Hematopoietic multipotent progenitor cell treated with erythropoietin and hydrocortisone succinate and interleukin-3 and kit ligand, for 6 days (in vitro differentiated cells): ENCODE measurements at places on chromosomes 13 and 19.

GRCh38 chr19:7497292-7497691, 8.5 kb upstream of the PEX11G start:
- peak; percentile 74 for DNase-seq

DNA sequence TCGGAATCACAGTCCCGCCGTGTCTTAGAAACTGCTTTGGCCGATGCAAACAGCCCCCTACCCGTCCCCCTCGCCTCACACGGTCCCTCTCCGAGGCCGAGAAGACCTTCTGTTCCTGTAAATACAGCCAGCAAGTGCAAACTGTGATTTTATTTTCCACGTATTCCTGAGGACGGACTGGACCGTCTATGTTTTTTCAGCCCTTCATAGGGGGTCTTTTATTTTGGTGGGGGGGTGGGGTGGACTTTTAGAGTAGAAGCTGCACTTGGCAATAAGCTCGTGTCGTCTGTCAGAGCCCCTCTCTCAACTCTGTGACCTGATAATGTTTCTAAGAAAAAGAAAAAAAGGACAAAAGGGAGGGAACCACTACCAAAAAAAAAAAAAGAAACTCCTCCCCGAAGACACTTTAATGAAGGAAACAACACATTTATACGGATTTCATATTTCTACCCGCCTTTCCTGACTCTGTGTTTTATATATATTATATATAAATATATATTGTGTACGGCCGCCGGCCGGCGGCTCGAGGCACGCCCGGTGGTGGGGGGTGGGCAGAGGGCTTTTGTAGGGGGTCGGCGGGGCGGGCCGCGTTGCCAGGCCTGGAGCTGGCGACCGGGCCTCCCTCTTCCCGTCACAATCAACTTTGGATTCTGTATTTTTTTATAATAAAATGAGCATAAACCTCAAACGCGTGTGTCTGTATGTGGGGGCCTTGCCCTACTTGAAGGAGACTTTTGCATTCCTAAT, 15.2 kb downstream of the EFNA2 start:
- no peak for DNase-seq

DNA sequence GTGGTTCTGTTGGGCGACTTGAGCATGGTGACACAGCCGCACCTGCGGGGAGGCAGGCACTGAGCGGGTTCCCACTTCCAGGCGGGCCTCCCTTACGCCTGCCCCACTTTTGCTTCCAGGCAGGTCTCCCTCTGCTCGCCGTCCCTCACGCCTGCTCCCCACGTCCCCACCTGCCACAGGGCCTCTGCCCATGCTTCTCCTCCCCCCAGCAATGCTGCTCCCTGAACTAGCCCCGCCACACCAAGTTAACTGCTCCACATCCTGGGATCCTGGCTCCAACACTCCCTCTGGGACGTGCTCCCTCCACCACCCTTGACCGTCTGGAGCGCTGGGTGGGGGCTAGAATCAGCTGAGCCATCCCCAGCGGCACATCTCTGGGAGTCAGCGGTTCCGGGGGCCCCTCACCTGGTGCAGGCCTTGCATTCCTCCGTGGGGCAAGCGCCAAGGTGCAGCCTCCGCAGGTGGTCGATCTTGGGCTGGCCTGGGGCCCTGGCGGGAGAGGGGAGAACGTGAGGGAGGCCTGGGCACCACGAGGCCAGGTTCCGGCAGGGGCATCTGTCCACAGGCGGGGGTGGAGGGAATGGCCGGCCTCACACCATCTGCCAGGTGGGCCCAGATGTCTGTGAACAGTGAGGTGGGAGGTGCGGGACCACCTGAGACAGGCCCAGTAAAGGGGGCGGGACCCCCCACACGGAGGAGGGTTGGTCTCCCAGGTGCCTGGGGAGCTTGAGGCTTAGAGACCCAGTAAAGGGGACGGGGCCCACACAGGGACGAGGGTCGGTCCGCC, 9.2 kb downstream of the CFD start:
- no peak for DNase-seq

- no peak for DNase-seq
Measured at GRCh38 chr13:76884186-76884906, 1.9 kb downstream of the KCTD12 start.

DNA sequence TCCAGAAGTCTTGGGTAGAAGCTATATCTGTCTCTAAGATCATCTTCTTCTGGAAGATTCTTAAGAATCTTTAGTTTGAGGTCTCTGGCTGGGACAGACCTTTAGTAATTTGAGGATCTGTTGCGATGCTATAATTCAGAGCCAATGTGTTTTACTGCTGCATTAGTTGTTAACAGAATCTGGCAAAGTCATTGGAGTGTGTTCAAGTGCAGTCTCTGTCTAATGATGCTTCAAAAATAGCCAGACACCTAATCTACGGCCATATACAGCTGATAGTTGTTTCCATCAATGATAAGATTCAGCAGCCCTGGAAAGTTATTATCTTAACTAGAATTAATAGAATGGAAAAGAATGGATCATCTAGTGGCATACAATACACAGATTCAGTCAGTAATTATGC, 72.6 kb downstream of the CDK8 start:
- DNase-seq = no peak

DNA sequence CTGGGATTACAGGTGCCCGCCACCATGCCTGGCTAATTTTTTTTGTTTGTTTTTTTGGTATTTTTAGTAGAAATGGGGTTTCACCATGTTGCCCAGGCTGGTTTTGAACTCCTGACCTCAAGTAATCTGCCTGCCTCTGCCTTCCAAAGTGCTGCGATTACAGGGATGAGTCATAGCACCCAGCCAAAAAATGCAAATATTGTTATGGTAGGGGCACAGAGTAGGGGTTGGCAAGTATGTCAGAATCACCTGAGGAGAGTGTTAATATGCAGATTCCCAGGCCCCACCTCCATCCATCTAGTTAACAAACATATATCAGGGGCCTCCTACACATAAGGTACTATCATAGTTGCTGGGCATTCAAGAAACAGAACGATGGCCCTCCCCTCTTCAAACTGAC, 44.7 kb downstream of the VAV1 start:
- DNase-seq = no peak
